ENCODE measurements at places on chromosomes 4 and X.

DNA sequence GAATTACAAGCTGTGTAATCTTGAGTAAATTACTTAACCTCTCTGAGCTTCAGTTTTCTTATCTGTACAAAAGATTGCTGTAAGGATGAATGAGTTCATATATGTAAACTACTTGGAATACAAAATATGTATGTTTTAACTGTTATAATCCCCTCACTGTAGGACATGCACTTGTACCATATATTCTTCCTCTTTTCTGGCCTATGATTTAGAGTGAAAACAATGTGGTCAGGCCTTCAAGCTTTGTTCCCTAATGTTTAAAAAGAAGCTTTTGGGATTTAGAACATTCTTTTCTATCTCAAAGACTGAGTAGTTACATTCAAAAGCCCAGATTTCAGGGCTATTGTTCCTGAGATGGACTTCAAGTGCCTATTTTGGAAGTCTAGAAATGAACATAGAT, 26.7 kb upstream of the GPRIN3 start:
- no peak for DNase-seq

DNA sequence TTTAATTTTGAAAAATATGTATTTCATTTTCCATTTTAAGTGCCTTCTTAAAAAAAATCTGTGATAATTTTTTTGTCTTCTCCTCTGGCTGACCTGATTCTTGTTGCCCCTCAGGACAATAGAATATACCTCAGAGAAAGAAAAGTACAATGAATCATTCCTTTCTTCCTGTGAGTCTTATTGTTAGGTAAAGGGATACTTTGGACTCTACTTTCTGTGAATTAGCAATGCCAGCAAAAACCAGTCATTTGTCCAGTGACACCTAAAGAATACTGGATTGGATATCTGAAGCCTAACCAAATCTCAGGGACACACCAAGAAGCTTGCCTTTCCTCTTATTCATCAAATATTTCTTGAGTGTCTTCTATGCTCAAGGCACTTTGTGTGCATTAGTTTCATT, 102.1 kb downstream of the AREG start:
- DNase-seq = no peak

DNA sequence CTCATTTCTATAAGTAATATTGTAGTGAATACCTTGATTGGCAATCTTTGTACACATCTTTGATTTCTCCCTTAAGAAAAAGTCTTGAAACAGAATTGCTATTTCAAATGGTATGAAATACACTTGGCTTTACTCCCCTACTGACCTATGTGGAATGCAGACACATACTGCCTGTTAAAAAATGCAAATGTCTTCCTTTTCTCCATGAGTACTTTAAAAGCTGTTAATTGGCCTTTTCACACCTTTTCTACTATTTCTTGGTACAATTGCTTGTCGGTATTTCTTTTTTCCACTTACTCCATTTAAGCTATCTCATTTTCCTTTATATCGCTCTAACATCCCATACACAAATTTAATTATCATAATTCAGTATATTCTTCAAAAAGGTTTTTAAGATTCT, 87.2 kb downstream of the FRYL start:
- DNase-seq = no peak

DNA sequence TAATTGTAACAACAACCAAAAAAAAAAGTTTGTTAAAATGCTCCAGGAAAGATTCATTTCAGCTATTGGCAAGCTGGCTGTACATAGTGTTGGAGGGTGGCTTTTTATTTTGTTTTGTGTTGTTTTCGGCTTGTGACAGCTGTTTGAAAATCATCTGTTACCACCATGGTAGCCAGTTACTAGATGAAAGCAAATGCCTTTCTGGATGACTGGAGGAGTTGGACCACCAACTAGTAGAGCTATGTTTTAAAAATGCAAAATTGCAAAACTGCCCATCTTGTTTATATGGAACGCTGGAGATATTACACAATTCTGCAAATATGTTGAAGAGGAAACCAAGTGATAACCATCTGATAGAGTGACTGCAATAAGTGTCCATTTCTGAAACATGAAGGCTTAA, 53.2 kb upstream of the TNIP3 start:
- no peak for DNase-seq

- no peak for DNase-seq
Observed at GRCh38 chr4:20265726-20266125, 14.0 kb downstream of the SLIT2 start.

DNA sequence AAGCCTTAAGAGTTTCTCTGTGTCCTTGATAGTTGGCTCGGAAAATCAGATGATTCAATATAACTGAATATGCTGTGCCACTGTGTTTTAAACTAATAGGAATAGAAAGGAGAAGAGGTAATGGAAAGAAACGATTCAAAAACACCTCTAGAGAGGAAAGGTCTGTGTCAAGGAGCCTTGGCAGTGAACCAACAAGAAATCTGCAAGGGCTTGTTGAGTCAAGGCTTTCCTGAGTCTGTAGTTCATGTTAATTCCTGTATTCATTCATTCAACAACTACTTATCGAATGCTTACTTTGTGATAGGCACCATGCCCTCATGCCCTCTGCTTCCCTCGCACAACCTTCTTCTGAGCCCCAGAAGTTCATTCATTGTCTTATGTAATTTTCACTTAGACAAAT, 336.0 kb downstream of the PDHA2 start:
- DNase-seq = no peak

DNA sequence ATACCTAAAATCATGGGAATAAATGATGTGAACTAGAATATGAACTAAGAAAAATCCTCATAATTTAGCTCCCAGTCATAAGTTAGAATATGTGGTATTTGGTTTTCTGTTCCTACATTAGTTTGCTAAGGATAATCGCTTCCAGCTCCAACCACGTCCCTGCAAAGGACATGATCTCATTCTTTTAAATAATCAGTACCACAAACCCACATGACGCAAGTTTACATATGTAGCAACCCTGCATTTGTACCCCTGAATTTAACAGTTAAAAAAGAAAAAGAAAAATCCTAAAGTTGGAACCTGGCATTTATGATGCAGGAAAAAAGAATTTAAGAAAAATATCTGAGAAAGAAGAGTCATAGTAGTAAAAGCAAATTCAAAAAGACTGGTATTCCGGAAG, 13.3 kb downstream of the UBA6 start:
- DNase-seq = no peak

GRCh38 chr4:87011340-87012034, 76.7 kb downstream of the AFF1 start:
- DNase-seq = no peak

- DNase-seq = no peak
Observed at GRCh38 chr4:46968847-46969246, 24.5 kb downstream of the GABRA4 start.

GRCh38 chr4:86159216-86159615, 200.6 kb downstream of the MAPK10 start:
- no peak for DNase-seq

DNA sequence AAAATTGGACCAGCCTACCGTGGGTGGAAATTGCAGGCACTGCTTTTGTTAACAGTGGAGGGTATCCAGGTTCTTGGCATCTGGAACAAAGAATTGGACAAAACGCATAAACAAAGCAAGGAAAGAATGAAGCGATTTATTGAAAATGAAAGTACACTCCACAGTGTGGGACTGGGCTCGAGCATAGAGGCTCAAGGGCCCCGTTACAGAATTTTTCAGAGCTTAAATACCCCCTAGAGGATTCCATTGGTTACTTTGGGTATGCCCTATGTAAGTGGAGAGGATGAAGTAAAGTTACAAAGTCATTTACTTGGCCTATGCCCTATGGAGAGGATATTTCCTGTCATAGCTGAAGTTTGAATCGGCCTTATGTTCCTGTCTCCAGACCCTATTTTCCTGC, 85.3 kb downstream of the GLUD2 start:
- no peak for DNase-seq

DNA sequence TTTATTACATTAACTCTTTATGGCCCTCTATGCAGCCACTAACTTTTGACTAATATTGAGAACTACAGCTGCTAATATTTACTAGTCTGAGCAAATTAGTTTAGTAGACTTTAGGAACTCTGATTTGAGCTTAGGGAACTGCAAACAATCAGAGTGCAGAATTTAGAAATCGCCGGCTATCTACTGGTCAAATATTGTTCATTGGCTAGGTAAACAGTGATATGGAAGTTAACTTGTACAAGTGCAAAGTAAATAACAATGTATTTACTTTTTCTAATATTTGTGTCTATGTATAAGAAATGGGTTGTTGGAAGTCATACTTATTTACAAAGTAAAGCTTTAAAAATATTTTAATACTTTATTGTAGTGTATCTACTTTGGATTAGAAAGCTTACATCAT, 279.6 kb downstream of the CFAP299 start:
- DNase-seq = no peak

GRCh38 chr4:53100501-53101190, 238.5 kb downstream of the RASL11B start:
- no peak for DNase-seq

GRCh38 chrX:131782646-131783045, 238.8 kb downstream of the OR13H1 start:
- no peak for DNase-seq

DNA sequence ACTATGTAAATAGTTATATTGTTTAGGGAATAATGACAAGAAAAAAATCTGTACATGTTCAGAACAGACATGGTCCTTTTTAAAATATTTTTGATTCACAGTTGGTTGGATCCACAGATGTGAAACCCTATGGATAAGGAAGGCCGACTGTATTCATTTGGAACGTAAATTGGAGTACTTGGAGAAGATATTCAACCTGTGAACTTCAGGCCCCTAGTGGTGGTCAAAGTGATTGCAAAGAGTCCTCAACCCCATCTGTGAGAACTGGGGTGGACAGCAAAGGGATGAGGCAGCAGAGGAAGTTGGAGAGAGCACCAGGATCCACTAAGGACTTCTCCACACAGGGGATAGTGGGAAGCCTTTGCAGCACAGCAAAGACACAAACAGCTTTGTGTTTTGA, 6.2 kb upstream of the CXCL13 start:
- DNase-seq = no peak

GRCh38 chr4:82704156-82704555, 94.4 kb downstream of the SCD5 start:
- no peak for DNase-seq

DNA sequence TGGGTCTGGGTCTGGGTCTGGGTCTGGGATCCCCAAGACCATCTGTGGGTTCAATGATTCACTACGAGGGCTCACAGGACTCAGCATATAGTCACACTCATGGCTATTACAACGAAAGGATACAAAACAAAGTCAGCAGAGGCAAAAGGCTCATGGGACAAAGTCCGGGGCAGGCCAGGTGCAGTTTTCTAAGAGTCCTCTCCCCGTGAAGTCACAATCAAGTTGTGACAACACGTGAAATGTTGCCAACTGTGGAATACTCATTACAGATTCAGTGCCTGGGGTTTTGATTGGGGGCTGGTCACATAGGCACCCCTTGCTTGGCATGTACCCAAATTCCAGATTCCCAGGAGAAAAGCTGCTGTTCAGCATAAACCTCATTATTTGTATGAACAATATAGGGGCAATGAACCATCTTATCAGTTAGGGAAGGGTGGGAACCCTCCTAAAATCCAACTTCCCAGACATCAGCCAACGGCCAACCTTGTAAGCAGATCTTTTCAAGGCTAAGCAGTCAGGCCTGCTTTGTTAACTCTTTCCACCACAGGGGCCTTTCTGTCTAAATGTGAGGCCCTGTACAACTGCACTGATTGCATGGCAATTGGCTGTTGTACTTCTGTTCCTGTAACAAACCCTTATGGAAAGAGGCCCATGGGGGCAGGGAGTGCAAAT, 58.2 kb upstream of the DIPK2B start:
- no peak for DNase-seq

DNA sequence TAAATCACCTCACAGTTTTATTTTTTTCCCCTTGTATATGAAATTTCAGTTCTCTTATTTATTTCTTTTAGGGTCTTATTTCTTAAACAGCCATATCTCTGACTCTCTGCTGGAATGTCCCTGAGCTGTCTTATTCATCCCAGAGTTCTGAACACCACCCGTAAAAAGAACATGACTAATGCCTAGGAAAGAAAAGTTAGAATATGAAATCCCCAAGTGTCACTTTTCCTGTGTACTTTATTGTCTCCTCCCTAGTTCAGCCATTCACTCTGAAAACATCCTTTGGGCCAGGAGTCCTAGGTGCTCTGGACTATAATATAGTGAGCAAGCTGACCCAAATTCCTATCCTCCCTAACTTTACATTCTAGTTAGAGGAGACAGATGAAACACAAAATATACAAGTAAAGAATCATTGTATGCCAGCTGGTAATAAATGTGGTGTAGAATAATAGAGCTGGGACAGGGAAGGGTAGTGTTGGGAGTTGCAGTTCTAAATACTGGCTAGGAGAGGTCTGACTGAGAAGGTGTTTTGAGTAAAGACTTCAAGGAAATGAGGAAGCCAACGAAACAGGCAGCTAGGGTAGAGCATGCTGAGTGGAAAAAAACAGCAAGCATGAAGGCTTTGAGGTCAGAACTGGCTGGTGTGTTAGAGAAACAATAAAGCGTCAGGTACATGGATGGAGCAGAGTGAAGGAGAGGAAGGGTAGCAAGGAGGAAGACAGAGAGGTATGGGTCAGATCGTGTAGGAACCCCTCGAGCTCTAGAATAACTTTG, 40.6 kb upstream of the FTHL17 start:
- no peak for DNase-seq

GRCh38 chrX:103310555-103311398, at the start of gene BEX2:
TSS of gene BEX2 (minus strand) at chrX:103310990. CDS start at chrX:103309976, 1,014 bp downstream.
- DNase-seq = peak; percentile 86

DNA sequence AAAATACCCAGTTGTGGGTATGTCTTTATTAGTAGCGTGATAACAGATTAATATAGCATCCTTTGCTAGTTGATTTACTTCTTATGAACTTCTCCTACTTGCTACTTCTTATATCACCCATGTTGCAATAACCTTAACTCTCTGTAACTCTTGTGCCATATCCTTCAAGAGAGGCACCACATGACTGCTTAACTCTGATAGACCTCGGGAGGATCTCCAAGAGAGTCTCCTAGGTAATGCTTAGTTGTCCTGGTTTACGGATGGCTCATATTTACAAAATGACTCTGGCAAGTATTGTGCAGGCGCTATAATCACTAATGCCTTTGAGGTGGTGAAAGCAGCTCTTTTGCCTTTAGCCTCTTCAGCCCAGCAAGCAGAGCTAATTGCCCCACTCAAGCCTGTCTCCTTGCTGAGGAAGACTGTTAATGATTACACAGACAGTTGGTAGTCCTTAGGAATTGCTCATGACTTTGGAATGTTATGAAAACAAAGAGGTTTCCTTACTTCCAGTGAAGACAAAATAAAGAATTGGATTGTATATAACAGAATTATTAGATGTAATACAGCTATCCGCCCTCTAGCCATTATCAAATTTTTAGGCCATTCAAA, 1305.8 kb downstream of the PCDH7 start:
- DNase-seq = no peak

- no peak for DNase-seq
Observed at GRCh38 chrX:63918611-63919010, 133.6 kb upstream of the ARHGEF9 start.

DNA sequence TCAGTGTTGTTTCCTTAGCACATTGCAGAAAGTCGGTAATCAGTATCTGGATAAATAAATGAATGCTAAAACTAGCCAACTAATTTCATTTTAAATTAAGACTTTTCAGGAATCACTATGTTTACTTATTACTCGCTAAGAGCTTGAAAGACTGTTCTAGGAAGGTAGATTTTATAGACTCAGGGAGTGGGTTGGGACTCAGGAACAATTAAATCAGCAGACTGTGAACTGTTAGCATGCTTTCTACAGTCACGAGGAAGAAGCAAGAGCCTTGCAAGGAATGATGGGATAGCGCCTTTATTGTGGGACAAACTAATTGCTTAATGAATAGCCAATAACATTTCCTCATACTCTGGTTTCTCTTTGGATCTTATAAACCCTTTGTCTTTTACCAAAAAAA, 183.2 kb upstream of the AADAT start:
- DNase-seq = no peak

GRCh38 chr4:47373709-47374108, 89.8 kb downstream of the COMMD8 start:
- no peak for DNase-seq
